ELF-1 (cell line): ENCODE measurements at places on chromosomes 4 and X.

- no peak for DNase-seq
These were observed 35.4 kb upstream of the CDKL5 start for GRCh38 chrX:18389966-18390365.

- no peak for DNase-seq
These were observed 85.4 kb downstream of the DCHS2 start for GRCh38 chr4:154406018-154406795.

- DNase-seq, result peak; percentile 39
These were observed 578 bp upstream of the CORIN start for GRCh38 chr4:47838445-47838844.

DNA sequence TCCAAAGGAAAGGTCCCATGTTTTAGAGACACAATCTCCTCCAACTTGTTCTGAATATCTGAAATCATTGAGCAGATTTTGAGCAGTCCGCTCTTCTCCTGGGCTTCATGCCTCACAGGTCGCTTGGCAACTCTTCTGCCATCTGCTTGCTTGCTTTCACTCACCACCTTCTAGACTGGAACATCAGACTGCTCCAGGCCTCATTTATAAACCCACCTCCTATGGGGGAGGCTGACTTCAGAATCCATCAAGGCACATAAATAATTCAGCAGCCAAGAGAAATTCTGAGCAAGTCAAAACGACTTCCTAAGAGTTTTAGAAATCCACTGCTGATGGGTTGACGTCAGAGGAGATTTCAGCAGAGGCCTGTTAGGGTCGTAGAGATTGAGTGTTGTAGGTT is 64.1 kb downstream of the FAM184B start:
- no peak for DNase-seq

- DNase-seq, result no peak
These were observed 10.3 kb upstream of the PLCXD1 start for GRCh38 chrX:270848-271367.

DNA sequence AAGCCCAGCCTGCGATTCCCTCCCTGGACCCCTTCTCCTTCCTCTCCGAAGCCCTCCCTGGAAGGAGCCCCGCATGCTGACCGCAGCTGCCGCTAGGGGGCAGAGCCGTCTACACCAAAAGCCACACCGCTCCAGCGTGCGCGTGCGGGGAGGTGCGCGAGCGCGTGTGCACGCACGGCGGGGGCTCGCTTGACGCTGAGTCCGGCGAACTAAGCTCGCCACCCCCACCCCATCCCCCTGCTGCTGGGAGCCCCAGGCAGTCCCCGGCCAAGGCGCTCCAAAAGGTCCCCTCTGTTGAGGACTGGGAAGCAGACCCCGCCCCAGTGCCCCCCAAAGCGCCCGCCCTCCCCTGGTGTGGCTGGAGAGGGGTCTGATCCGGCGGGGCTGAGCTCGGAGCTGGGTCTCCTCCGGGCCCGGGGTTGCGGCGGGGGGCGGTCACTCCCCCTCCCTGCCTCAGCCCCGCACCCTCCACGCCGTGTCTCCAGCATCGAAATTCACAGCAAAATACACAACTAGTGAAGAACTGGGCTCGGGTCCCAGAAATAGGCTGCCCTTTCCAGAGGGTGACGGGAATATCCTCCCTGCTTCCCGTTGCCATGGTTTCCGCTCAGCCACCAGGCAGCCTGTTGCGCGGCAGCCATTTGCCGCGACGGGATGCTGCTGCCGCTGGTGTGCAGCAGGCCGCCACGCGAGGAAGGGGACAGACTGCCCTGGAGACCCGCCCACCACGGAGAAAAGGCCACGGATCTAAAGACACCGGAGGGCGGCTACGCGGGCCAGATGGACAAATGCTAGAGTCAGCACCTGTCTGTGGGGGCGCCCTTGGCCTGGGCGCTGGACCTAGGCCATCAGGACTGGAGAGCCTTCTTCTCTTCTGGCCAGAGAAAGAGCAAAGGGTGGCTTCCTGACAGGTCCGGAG is 11.2 kb upstream of the CCNQ start:
- DNase-seq, result peak; percentile 93

GRCh38 chr4:145347684-145348083 is 134.0 kb upstream of the SMAD1 start:
- no peak for DNase-seq

DNA sequence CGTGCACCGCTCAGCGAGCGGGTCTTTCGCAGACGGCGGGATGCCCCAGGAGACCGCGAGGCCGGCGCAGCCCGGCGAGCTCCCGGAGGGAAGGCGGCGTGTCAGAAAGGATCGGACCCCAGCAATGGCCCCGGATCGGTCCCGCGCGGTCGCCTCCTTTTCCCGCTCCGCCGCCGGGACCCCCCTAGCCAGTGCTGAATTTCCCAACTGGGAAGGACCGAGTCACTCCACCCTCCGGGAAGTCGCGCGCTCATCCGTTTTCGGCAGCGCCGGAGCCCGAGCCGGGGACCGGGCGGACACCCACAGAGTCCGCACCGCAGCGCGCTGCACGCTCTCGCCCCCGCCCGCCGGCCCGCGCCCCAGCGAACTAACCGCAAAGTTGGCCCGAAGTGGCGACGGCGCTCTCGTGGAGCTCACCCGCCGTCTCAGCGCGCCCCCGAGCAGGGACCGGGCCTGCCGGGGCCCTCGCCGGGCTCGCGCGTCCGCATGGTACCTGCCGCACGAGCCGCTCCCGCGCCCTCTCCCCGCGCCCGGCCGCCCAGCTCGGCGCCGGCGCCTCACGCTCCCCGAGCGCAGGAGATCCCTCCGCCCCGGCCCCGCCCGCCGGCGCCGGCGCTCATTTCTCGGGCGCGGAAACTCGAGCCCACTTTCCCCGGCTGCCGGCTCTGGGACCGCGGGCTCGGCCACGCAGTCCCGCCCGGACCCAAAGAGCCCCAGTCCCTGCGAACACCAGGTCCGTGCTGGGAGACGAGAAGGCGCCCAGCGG is at the start of gene FAT1:
FAT1 (minus strand) TSS at position 565 of the 766 bp plus-strand sequence. CDS start 14,029 bp downstream, outside the sequence.
- peak; percentile 58 for DNase-seq

DNA sequence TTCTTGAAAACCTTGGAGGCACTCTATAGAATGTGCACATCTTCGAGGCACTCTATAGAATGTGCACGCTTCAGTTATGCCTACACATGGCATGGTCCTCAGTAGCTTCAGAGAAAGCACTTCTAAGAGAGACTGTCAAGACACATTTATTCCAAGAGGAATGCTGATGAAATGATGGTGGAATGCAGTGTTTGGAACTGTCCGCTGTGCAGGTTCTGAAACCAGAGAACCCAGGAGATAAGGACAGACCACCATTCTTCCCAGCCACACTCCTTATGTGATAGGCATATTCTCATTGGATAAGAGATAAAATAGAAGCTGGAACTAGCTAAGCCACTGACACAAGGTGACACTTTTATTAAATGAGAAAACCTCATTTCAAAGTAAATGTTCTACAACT is 263.3 kb downstream of the NLGN4X start:
- peak; percentile 8 for DNase-seq

GRCh38 chrX:50818986-50819385 is 5.0 kb upstream of the SHROOM4 start:
- DNase-seq, result no peak

GRCh38 chrX:68363984-68364383 is 69.3 kb downstream of the OPHN1 start:
- DNase-seq, result no peak

DNA sequence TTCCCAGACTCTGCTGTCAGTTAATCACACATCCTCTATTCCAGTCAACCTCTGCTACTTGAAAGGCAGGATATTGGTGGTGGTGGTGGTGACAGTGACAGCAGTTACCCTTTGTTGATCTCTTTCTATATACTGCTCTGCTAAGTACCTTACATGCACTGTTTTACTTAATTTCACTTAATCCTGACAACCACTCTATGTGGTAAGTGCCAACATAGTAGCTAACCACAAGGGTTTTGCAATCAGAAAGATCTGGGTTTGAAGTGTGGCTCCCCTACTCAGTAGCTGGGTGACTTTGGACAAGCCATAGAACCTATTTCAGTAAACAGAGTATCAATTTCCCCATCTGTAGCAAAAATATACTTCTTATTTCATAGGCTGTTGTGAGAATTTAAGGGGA is 24.2 kb upstream of the F9 start:
- DNase-seq, result no peak

GRCh38 chr4:76578002-76578560 is 143.1 kb downstream of the SHROOM3 start:
- no peak for DNase-seq

DNA sequence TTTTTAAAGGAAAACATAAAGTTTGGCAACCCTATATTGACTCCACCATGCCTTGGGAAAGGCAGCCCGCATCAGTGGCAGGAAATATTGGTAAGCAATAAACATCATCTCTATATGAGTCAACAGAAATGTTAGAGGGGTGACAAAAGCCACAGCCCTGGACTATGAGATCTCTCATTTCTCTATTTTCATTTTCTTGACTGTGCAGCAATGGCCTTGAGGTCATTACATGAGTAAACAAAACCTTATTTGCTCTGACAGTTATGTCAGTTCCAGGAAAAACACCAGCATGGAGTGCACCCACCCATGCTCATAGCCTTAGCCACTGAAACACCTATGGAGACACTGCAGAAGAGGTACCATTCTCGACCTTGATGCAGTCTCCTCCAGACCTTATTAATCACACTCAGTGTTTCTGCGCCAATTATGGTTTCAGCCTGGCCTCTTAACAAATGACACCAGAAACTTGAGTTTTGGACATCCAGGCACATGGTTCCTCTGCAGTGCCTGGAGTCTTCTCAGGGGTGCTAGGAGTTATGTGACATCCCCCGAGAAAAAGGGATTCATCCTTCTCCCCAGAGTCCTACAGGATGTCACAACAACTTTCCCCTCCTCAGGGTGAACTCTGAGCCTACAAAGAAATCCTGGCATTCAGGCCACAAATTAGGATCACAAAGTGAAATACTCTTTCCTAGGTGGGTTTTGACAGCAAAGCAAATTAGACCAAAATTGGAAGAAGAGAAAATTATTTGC is 16.0 kb upstream of the HPGD start:
- no peak for DNase-seq

DNA sequence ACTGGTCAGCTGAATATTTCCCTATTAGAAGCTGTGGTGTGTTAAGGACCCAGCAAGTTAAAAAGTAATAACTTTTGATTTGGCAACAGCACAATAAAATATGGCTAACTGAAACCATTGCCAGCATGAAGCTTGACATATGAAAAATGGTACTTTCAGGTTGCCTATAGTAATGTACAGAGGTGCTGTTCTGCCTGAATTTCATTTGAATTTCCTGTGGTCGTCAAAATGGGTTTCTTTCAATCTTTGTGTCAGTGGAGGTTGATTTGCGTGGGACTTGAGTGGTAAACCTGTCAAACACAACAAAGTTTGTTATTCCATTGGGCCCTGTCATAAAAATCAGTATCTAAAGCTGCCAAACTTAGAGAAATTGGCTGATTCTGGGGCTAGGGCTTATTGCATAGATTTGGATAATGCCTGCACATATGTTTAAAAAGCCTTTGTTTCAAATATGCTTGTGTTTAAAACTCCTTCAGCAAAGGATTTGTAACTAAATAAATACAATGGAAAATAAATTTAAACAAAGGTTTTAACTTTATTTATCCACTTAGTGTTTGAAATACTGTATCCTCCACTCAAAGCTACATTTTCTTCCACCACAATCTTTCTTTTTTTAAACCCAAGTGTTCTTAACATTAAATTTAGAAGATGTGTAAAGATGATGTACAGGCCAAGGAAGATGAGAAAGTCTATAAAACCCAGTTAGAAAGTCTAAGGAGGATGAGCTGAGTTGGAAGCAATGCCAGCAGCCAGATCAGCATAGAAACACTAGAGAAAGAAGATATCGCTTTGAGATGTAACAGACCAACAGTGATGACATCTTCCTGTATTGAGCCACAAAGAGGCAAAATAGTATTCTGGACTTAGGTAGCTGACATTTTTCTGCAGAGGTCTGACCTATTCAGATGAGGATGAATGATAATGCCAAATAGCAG is 134.8 kb upstream of the GIMD1 start:
- DNase-seq, result no peak
